GM18507 (cell line): ENCODE measurements at places on chromosomes 5 and 9.

GRCh38 chr5:134438721-134439123 is 27.0 kb upstream of the CDKN2AIPNL start:
- DNase-seq, result no peak

DNA sequence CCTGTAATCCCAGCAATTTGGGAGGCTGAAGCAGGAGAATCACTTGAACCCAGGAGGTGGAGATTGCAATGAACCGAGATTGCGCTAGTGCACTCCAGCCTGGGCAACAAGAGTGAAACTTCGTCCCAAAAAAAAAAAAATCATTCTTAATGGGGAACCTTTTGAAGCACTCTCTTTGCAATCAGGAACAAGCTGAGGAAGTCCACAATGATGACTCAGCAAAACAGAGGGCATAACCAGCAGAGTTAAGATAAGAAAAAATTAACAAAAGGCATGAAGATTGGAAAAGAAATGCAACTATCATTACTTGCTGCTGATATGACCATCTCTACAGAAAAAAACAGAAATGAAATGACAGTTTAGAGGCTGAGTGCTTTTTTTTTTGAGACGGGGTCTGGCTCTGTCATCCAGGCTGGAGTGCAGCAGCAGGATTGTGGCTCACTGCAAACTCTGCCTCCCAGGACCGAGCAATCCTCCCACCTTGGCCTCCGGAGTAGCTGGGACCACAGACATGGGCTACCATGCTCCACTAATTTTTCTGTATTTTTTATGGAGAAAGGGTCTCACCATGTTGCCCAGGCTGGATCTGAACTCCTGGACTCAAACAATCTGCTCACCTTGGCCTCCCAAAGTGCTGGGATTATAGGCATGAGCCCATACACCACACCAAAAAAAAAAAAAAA is 88.0 kb downstream of the FNBP1 start:
- no peak for DNase-seq

- DNase-seq, result no peak
Measured at GRCh38 chr9:133569891-133570690, 35.6 kb downstream of the ADAMTSL2 start.

- DNase-seq, result no peak
Measured at GRCh38 chr9:18580151-18580550, 106.2 kb downstream of the ADAMTSL1 start.

GRCh38 chr5:135308752-135309151 is 90.3 kb downstream of the MACROH2A1 start:
- no peak for DNase-seq

DNA sequence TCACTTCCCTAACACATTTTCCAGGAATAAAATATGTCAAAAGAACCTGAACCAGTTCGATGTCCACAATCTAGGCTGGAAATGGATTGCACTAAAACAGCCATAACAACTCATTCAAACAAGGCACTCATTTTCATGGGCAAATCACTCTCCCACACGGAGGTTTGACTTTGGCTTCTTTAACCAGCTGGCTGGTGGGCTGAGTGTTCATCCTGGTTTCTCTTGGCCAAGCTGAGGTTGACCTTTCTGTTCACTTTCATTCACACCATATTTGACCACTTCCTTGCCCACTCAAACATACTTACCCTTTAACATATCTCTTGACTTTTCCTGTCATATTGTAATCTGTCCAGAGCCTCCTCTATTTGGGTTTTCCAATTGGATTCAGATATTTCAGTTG is 5.4 kb downstream of the IL7R start:
- DNase-seq, result no peak

DNA sequence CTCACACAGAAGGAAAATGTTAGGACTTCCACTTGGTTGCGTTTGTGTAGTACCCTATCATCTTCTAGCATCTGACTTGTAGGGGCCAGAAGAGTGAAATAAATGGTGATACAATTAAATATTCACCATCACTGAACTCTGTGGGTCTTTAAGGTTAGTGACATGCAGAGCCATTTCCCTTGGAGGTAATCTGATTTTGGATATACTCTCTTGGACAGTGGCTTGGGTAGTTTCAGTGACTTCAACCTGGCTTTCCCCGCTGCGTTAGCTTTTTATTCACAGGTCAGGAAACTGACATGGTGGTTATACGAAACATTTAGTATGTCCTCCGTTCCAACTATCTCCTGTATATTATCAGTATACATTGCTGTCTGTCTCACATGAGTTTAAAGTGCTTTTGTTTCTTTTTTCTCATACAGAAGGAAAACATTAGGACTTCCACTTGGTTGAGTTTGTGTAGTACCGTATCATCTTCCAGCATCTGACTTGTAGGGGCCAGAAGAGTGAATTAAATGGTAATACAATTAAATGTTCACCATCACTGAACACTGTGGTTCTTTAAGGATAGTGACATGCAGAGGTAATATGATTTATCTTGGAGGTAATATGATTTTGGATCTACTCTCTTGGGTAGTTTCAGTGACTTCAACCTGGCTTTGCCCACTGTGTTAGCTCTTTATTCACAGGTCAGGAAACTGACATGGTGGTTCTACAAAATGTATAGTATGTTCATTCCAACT is 883.6 kb downstream of the TAF11L14 start:
- DNase-seq, result no peak

DNA sequence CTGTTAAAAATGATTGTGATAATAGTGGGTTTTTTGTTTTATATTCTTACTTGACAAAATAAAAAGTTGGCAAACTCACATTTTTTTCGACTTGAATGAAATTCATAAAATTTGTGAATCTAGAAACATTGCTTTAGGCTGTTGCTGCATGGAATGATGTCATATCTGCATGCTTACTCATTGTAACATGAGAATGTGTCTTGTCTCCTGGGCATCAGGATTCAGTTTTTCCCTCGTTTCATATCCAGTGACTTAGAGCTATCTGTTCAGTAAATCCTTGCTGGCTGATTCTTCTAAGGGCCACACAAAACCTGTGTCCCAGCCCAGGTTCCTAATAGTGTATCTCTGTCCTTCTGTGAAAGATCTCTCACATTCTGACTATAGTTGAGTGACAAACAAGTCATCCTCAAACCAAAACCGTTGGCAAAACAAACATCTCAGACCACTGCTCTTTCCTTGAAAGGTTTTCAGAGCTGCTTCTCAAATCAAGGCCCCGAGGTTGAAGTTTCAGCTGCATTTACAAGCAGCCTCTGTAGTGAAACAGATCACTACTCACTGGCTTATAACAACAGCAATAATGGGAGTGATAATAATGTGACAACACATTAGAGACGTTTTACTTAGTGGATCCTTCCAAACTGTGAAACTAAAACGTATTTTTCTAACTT is 95.0 kb downstream of the NPR3 start:
- DNase-seq, result no peak

DNA sequence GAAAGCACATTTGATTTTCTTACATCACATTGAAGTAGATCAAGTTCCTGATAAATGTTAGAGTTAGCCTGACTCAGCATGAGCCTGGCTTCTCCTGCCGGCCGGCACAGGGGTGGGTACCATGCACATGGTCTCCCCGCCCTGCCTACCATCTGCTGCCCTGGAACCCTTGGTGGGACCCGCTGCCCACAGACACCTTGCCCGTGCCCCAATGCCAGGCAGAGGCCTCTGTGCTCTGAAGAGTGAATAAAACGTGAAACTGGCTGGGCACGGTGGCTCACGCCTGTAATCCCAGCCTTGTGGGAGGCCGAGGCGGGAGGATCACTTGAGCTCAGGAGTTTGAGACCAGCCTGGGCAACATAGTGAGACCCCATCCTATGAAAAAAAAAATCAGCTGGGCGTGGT is 17.3 kb downstream of the EXD3 start:
- no peak for DNase-seq

GRCh38 chr9:15243081-15243480 is 63.9 kb downstream of the TTC39B start:
- DNase-seq, result no peak

DNA sequence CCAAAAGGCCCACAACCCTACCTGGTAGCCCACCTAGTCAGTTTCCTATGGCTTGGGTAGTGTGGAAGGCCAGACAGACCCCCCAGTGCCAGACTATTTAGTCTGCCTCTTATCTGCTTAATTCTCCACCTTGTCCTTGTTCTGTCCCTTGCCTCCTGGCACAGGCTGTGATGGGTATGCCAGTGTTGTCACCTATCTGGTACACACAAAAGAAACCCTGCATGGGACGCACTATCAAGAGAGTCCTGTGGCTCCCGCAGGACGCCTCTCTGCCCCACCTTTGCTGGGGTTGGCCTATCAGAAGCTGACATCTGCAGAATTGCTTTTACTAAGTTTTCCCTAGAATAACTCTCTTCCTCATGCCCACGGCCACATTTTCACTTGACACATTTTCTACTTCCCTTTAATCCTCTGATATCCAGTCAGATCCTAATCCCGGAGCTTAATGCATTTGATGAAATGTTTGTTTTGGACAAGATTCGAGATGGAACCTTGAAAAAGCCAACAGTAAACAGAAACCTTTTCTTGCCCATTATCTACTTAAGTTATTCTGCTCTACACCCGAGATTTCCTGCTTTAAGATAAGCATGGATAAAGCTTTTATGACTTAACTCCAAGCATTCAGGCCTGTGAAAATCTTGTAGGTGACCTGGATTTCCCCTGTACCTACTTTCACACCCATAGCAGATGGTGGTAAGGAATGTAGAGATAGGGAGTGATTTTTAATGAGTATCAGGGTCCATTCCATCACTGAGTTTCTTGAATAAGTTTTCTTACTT is 468.5 kb downstream of the ZNF608 start:
- no peak for DNase-seq

DNA sequence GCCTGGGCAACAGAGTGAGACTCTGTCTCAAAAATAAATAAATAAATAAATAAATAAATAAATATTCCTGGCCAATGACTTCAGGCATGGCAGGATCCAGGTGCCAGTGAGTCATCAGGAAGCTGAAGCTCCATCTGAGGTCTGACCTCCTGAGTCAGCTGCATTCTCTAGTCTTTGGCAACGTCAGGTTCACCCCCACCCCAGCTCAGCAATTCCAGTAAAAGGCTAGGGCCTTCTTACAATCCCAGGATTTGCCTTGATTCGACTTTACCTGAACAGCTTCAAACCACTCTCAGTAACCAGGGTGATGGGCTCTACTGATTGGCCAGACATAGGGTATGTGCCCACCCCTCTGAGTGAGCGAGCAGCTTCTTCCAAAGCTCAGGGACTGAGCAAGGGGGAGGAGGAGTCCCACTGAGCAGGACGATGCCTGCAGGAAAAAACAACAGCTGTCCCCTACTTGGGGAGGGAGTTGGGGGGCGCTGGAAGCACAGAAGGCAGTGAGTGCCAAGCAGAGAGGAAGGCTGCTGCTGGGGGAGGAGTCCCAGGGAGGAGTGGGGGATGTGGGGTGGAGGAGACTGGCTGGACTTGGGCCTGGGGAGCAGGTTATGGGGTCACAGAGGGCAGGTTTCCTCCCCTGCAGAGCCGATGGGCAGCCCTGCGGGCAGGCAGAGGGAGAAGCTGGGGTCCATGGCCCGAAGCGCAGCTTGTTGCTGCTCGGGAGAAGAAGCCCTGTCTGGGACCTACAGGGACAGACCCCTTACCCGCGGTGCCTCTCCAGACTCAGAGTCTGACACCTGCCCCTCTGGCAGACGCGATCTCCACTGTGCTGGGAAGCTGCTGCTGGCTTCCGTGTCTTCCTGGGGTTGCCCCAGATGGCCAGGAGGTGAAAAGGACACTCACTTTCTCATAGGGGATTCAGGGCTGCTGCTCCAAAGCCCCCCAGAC is 25.9 kb upstream of the UNC5A start:
- no peak for DNase-seq

- DNase-seq, result no peak
Measured at GRCh38 chr9:134570711-134571325, 70.8 kb upstream of the COL5A1 start.

GRCh38 chr9:131432597-131433301 is 38.9 kb downstream of the PRRC2B start:
- DNase-seq, result no peak

DNA sequence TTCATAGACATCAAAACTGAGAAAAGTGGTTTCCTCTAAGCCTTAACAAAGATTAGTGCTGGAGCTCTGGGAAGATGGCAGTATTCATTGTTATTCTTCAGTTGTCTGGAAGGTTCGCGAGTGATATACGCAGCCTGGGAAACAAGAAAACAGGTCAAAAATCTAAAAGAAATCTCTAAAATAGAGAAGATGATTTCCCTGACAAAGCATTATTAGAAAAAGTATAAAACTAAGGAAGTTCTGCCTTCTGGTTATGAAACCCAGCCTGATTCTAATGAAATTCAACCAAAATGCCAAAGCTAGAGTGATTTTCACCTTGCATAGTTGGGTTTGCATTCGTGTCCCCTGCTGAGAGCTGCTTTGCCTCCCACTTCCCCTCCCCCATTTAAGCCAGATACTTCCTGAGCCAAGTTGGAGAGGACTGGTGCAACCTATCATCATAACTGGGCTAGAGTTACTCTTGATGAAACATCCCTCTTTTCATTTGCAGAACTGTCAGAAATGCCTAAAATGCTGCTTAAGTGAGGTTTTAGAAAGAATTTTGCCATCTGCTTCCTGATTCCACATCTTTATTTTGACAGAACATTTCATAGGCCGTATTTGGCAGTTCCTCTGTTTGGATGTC is 48.4 kb downstream of the NDFIP1 start:
- no peak for DNase-seq

DNA sequence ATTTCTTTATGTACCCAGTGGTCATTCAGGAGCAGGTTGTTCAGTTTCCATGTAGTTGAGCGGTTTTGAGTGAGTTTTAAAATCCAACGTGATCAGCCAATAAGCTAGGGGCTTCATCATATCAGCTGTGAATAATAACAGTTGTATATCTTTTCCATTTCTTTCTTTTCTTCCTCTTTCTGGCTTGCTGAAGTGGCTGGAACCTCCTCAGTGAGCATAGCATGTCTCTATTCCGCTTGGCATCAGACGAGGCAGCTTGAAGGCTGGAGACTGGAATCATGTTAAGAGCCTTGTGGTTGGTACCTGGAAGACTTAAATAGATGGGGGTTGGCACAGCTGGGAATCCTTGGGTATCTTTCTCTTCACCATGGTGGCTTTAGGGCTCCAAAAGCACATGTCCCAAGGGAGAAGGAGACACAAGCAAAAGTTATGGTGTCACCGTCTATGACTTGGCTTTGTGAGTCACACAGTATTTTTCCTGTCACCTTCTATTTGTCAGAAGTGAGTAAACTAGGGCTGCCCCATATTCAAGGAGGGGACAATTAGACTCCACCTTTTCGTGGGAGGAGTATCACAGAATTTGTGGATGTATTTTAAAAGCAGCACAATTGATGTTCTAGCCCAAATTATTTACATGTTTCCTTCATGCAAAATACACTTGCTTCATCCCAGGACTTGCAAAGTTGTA is 38.0 kb upstream of the RETREG1 start:
- no peak for DNase-seq
